Activated CD4-positive, alpha-beta T cell treated with anti-CD3 and anti-CD28 coated beads, Interleukin-2, amount 10 ng/mL, durations not matched to agents 24 days and 14 days (primary cell): ENCODE measurements at places on chromosomes 7 and 10. TPM values are rescaled to one million over a fixed set of nuclear protein-coding genes. Genes with fewer than 3 reads are reported as not detected.

DNA sequence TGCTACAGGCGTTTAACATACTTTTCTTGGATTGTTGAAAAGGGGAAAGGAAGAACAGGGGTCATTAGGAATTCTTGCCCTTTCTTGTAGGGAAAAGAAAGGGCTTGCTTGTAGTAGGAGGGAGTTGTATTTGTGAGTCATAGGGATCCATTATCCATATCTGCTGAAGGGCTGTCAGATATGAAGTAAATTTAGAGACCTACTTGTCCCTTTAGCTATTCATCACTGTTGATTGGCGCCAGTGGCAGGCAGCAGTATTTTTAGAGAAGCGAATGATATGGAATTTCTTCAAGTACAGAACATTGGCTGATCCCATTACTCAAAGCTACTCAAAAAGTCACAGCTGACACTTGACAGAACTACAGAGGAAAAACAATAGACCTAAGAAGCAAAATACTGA is 97.7 kb downstream of the CELF2 start:
- H3K27me3 ChIP-seq: peaks cover 3% of the 10 kb centered on the region
- H3K36me3 ChIP-seq: no peaks in the 10 kb centered on the region
- H3K4me1 ChIP-seq: peaks cover 8% of the 10 kb centered on the region
- no peak for DNase-seq

GRCh38 chr10:3689871-3690510 is 95.0 kb downstream of the KLF6 start:
- H3K27ac ChIP-seq: peak overlapping the region; percentile 47
- no peak for DNase-seq
- no peaks in the 10 kb centered on the region for H3K36me3 ChIP-seq
- peaks cover 13% of the 10 kb centered on the region for H3K4me1 ChIP-seq
- H3K27me3 ChIP-seq: no peaks in the 10 kb centered on the region

GRCh38 chr10:91598211-91598977 is 34.5 kb downstream of the PPP1R3C start:
- peaks cover 3% of the 10 kb centered on the region for H3K27me3 ChIP-seq
- H3K27ac ChIP-seq: no peak overlapping the region
- H3K36me3 ChIP-seq: no peaks in the 10 kb centered on the region
- no peak for DNase-seq

PDE1C gene
- total RNA-seq: not detected in 2 replicates

DNA sequence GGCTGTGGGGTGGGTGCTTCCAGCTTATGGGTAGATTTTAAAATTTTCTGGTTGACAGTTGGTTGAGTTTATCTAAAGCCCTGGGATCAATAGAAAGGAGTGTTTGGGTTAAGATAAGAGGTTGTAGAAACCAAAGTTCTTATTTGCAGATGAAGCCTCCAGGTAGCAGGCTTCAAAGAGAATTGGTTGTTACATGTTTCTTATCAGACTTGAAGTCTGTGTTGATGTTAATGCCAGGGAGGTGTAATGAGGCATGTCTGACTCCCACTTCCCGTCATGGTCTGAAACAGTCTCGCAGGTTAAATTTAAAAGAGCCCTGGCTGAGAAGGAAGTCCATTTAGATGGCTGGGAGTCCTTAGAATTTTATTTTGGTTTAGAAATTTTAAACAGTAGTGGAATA is 165.2 kb upstream of the TMEM72 start:
- no peak for DNase-seq
- H3K4me3 ChIP-seq: no peak overlapping the region
- no peaks in the 10 kb centered on the region for H3K4me1 ChIP-seq
- H3K27ac ChIP-seq: no peak overlapping the region
- no peaks in the 10 kb centered on the region for H3K36me3 ChIP-seq
- H3K27me3 ChIP-seq: peaks cover 5% of the 10 kb centered on the region

DNA sequence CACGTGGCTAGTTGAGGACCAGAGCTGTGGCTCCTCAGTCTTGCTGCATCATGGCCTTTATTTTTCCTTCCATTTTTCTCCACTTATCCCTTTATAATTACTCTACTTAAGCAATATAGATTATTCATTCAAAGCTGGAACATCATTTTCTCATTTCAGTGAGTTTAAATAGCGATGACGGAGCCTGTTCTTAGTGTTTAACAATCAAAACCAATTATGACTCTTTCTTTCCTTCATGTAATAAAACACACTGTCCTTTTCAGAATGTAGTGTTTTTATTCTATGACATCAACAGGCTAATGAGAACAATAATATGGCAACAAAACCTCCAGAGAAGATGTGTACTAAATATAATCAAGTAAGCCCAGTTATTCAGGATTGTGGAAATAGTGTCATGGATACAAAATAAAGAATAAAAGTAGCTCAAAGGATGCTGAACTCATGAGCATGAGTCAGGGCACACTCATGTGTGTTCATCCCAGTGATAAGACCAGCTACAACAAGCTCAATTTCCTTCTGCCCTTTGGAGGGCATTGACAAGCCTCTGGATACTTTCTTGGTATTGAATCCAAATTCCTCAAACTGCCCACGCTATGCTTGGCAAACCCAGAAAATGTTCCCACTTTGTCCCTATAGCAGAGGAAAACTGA is 188.4 kb downstream of the CYP26A1 start:
- no peak for DNase-seq
- H3K36me3 ChIP-seq: no peaks in the 10 kb centered on the region
- H3K4me3 ChIP-seq: no peak overlapping the region
- no peak overlapping the region for H3K27ac ChIP-seq
- no peaks in the 10 kb centered on the region for H3K27me3 ChIP-seq
- H3K4me1 ChIP-seq: no peaks in the 10 kb centered on the region

DNA sequence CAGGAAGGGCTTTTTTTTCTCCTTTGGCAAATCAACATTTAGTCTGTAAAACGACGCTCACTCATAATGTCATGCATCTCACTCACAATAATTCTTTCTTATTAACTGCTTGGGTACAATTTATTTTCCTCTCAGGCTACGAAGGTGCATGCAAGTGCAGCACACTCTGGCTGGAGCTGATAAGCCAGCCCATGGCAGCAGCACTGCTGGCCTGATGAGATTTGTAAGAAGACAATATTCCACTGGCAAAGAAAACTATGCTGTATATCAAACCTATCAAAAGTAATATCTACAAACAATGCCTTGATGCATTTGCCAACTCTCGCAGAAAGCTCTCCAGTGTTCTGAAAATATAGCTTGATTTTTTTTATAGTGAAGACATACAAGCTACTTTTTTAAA is 170.0 kb upstream of the PHF14 start:
- no peak overlapping the region for H3K4me3 ChIP-seq
- no peaks in the 10 kb centered on the region for H3K27me3 ChIP-seq
- no peaks in the 10 kb centered on the region for H3K36me3 ChIP-seq

DNA sequence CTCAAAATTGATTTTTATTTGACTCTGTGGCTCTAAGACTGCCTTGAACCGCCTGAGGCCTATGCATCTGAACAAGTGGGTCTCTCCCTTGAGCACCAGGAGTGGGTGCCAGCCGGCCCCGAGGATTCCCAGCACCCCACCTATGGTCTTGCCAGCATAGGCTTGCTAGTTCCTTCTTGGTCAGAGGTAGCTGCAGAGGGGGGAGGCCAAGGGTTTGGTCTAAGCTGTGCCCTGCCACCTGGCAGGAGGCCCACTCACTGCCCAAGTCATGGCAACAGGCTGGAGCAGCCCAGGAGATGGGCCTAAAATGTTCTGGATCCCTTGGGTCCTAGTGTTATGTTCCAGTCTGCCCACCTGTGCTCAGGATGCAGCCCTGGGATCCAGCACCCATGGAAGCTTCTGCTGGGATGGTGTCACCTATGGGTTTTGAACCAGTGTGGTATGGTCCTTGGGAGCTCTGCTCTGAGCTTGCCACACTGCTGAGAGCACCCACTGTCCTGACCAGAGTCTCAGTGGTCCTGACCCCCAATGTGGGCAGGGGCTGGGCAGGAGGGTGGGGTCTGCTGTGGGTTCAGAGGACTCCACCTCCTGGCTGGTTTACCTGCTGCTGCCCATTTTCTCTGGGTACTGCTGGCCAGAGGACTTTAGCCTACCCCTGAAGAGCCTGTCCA is 12.6 kb downstream of the YKT6 start:
- DNase-seq: no peak
- no peaks in the 10 kb centered on the region for H3K27me3 ChIP-seq
- H3K27ac ChIP-seq: no peak overlapping the region
- H3K36me3 ChIP-seq: peaks cover 28% of the 10 kb centered on the region
- H3K4me3 ChIP-seq: no peak overlapping the region

TSPAN15 gene
- total RNA-seq: 1.6 and 1.9 TPM in 2 replicates

- H3K27ac ChIP-seq: no peak overlapping the region
- peaks cover 41% of the 10 kb centered on the region for H3K36me3 ChIP-seq
- no peak overlapping the region for H3K4me3 ChIP-seq
- peak; percentile 24 for DNase-seq
- H3K27me3 ChIP-seq: no peaks in the 10 kb centered on the region
- H3K4me1 ChIP-seq: peaks cover 32% of the 10 kb centered on the region
Measured at GRCh38 chr10:74077416-74077815, 73.2 kb downstream of the AP3M1 start.
